ENCODE measurements at places on chromosomes 16 and 17.

GRCh38 chr16:50021544-50021943 is 3.5 kb upstream of the CNEP1R1 start:
- DNase-seq: no peak

DNA sequence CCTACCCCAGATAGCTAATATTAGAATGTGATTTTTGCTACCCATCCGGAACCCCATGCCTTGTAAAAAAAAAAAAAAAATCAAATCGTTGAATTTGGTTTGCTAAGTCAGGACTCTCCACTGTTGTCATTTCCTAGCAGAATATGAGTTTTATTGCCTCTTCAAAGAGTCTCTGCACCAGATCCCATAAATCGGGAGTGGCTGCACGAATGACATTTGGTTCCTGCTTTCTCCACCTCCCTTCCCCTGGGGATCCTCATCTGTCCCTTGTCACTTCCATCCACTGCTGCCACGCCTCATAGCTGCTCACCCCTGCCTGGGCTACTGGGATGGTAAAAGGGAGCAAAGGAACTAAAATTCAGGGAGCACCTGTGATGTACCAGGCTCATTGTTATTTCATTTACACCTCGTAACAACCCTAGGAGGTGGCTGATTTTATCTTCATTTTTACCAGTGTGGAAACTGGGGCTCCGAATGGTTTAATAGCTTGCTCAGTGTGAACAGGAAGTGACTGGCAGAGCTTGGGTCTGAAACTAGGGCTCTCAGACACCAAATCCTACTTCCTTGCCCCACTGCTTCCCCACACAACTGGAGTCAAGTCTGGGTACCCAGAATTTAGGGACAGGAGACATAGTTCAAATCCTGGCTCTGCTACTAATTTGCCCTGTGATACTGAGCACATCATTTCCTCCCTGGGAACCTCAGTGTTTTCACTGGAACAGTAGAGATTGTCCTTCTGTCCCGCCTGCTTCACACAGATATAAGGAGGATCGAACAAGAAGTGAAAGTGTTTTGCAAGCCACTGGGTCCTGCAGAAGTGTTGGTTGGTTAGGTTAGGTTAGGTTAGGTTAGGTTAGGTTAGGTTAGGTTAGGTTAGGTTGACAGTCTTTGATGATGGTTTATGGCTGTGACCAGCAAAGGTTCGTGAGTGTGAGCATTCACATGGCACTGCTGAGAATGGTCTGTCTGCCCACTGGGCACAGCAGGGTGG is 585 bp upstream of the KRT36 start:
- peak; percentile 16 for DNase-seq

GRCh38 chr17:2693561-2694380 is 17.8 kb downstream of the CLUH start:
- DNase-seq: no peak

GRCh38 chr17:74521701-74522201 is 9.5 kb downstream of the CD300LB start:
- peak; percentile 78 for DNase-seq

DNA sequence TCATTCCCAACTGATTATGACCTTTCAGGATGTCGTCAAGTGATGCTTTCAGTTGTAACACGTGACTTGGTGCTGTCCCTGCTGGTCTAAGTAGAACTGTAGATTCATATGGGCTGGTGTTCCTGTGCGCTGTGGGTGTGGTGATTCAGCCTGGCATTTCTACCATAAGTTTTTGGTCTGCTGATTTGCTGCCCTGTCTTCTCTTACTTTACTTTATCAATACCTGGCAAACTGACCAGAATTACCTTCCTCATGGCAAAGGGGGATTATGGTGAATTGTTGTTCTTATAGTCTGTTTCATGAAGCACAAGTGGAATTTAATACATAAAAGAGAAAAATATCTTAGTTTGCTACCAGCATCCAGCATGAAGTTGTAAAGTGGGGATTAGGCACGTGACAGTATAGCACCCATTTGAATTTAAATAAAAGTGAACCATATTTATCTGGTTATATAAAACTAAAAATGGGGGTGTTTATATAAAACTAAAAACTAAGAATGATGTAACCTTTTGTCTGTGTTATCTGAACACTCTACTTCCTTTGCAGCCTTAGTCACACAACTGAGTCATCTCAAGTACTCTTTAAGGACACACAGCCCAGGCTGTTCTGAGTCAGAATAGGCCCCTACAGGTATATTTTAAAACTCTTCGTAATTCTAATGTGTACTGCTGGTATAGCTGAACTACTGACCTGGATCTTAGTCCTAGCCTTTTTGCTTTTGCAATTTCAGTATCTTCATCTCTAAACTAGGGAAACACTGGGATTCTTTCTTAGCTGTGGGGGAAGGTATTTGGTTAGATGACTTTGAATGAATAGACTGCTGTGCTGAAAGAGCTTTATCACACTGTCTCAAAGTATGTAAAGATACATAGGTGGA is 28.3 kb downstream of the TTC19 start:
- peak; percentile 65 for DNase-seq
